ENCODE measurements at places on chromosomes 16 and 17.

DNA sequence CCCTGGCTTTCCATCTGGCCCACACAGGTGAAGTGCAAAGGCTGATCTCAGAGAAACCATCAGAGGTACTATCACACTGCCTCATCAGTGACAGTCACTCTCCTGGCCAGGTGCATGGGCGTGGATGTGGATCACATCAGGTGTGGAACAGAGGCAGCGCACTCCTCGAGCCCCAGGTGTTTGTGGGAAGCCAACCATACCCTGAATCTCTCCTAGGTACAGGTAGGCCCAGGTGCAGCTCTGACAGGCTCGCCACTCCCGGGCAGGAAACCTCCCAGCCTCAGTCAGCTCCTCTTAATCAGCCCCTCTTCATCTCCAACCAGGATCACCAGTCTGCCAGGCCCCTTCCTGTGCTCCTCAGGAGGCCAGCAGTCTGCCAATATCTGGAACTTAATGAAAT is 31.7 kb downstream of the TLE7 start:
- no peak for DNase-seq

DNA sequence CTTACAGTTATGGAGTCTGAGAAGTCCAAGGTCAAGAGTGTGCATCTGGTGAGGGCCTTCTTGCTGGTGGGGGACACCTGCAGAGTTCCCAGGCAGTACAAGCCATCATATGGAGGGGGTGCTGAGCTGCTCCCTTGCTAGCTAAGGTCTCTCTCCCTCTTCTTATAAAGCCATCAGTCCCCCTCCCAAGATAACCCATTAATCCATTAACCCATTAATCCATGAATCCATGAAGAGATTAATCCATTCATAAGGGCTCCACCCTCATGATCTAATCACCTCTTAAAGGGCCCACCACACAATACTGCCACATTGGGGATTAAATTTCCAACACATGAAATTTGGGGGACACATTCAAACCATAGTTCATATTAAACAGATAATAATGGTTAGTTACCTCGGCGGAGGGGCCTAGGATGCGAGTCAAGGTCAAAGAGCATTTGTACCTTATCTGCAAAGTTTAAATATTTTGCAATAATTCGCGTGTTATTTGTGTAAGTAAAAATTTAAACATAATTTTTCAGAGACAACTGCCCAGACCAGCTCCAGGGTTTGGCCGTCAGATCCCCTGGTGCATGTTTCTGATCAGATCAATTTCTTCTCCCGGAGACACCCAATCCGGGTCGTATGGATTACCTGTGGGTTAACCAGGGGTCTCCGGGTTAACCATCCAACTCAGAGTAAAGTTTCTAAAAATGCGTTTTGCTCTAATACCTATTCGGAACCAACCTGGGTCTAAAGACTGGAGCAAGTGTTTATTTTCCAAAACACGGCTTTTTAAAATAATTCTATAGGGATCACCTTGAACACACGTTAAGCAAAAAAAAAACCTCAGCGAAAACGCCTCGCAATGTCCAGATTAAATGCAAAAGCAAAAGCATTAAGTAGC is 740 bp upstream of the POLR3E start:
- no peak for DNase-seq

DNA sequence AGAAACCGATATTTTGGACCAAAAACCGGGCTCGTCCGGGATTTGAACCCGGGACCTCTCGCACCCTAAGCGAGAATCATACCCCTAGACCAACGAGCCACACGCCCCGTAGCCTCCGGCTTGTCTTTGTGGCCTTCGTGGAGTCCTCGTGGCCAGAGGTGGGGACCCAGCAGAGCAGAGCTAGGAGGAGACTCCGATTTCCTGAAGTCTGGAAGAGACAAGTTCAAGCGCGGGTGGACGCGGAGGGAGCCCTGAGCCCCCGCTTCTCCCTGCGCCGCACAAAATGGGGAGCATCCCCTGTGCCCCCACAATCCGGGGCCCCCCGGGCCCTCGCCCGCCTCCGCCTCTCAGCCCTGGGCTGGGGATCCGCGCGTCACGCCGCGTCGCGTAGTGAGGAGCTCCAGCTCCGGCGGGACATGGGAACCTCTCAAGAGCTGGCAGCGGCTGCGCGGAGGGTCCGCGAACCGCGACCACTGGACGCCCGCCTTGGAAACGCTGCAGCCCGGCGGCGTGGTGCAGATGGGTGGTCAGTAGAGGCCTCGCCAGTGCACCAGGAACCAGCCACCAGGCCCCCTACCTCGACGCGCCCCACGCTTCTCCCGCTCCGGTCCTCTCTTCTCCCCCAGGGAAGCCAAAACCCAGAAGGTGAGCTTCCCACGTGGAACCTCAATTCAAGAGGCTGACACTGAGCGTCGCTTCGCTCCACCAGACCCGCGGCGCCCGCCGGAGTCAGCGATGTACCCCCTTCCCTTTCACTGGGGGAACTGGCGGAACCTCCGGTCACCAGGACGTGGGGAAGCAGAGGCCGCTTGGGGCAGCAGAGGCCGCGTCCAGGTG is 5.2 kb upstream of the OR1F1 start:
- no peak for DNase-seq

- DNase-seq, result no peak
Measured at GRCh38 chr17:80146121-80147034, 550 bp downstream of the EIF4A3 start.

GRCh38 chr16:16162591-16162990 is 60.7 kb downstream of the ABCC6 start:
- DNase-seq, result peak; percentile 23

GRCh38 chr17:15303851-15304250 is 37.5 kb downstream of the TEKT3 start:
- DNase-seq, result no peak

DNA sequence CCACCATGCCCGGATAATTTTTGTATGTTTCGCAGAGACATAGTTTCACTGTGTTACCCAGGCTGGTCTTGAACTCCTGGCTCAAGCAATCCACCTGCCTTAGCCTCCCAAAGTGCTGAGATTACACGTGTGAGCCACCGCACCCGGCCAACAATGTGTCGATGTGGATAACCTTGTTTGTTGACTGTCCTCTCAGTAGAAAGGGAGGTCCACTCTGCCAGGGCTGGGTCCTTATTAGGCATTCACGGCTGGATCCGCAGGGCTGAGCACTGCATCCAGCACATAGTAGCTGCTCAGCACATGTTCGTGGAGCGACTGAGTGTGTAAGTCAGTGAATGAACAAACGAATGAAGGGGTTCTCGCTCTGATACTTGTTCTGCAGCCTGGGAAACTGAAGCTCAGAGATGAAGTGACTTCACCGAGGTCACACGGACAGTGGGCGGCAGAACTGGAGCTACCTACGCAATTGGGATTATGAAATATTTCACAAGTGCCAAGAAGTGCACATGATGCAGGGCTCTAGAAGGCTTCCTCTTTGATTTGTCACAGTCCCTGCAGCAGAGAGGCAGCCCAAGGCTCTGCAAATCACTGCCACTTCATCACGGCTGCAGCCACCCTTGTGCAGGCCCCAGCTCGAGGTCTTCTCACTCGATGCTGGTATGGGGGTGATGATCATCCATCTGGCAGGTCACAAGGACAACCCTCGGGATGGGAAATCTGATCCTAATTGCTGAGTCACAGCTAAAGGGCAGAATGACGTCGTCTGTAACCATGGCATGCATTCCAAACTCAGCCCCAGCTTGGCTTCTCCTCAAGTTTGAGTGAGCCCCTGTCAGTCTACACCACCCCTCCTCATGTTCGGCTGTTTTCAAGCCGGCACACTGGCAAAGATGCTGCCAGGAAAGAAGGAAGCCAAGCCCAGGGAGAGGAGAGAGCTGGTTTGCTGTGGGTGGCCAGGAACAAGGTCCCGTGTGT is 28.0 kb upstream of the SNN start:
- no peak for DNase-seq

DNA sequence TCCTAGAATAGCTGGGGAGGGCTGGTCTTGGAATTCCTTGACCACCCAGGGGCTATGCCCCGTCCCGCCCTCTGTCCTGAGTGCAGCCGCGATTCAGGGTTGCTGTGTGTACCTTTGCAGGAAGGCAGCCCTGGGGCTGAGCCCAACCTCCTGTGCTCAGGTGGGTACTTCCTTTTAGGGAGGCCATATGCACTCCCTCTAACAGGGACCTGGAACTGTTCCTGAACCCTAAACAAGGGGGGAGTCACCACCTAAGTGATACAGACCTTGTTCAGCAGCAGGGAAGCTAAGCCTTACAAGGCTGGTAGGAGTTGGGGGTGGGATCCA is 24.6 kb downstream of the LLGL2 start:
- no peak for DNase-seq

- DNase-seq, result no peak
Measured at GRCh38 chr17:37230633-37231032, 145.2 kb upstream of the C17orf78 start.

DNA sequence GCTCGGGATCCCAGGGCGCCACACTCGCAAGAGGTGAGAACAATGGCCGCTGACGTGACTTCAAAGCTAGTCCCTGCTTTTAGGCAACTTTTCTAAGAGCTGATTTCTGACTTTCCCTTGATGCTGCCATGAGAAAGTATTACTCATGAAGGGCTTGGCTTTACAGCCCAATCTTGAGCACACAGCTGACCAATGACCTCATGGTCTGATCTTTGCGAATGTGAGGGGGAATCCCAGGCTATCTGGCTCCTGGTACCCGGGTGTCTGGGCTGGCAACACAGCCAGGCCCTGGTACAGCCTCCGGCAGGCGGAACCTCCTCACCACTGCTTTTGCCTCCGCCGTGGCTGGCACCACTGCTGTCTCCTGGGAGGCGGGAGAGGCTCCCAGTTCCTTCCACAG is 17.5 kb downstream of the NDUFAF8 start:
- no peak for DNase-seq

- DNase-seq, result no peak
Measured at GRCh38 chr17:64747938-64748540, 85.9 kb upstream of the SMURF2 start.

DNA sequence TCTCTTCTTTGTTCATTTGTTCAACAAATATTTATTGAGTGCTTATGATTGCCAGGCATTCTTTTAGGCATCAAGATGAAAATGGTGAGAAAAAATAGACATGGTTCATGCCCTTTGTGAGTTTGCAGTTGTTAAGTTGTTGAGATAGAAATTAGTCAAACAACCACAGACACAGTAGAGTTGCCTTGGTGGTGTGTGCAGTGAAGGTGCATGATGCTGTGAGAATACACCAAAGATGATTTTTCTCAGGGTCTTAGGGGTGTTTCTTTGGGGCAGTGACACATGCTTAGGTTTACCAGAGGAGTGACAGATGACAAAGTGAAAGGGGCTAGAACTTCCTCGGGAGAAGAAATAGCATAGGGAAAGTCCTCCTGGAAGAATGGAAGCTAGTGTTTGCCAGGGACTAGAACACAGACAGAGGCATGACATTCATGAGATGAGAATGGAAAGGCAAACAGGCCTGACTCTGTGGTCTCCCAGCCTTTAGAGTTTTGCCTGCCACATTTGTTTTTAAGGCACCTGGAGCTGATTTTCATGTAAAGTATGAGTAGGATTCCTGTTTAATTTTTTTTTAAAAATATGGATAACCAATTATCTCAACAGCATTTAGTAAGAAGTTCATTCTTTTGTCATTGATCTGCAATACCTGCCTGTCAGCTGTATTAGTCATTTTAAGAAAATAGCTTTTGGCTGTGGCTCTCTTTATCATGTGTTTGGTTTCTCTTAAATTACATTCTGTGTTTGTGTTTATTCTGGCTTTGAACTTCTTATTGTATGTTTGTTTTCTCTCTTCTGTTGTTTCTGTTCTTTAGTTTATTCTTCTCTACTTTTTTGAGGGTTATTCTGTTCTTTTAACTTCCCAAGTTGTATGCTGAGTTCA is 36.6 kb downstream of the CYLD start:
- no peak for DNase-seq

DNA sequence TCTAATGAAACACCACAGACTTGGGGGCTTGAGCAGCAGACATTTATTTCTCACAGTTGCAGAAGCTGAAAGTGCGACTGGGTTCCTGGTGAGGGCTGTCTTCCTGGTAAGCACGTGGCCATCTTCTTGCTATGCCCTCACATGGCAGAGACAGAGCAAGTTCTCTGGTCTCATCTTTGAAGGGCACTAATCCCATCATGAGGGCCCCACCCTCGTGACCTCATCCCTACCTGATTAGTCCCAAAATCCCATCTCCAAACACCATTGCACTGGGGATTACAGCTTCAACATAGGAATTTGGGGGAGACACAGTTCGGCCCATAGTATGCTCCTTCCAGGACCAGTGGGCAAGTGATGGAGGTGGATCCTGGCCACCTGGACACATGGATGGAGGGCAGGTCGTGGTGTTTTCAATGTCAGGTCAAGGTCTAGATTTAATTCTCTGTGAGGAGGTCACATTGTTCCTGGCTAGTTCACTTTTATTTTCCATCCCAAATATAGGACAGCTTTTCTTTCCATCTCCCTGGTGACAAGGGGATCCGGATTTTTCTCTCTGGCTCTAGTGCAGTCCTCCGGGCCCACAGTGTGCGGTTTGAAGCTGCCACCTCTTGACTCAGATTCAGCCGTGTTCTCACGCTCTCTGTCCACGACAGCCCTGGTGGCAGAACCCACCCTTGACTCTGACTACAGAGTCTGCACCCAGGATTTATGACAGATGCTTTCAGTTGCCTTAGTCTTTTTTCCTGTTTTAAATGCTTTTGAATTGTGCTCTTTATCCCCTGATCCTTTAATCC is 160.5 kb upstream of the NOL11 start:
- no peak for DNase-seq

DNA sequence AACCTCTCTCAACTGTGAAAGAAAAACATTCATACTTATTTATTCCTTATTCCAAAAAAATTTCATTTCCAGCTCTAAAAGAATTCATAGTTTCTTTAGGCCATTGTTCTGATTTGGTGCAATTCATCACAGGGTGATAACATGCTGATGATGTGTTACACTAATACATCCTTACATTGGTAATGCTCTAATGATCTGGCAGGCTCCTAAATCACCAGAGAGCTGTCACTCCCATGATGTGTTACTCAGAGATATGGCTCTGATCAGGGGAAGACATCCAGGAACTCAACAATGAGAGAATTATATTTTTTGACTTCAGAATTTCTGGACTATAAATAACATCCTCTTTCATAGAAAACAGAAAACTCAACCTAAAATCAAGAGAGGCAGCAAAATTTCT is 209.3 kb downstream of the CHD9NB start:
- no peak for DNase-seq

DNA sequence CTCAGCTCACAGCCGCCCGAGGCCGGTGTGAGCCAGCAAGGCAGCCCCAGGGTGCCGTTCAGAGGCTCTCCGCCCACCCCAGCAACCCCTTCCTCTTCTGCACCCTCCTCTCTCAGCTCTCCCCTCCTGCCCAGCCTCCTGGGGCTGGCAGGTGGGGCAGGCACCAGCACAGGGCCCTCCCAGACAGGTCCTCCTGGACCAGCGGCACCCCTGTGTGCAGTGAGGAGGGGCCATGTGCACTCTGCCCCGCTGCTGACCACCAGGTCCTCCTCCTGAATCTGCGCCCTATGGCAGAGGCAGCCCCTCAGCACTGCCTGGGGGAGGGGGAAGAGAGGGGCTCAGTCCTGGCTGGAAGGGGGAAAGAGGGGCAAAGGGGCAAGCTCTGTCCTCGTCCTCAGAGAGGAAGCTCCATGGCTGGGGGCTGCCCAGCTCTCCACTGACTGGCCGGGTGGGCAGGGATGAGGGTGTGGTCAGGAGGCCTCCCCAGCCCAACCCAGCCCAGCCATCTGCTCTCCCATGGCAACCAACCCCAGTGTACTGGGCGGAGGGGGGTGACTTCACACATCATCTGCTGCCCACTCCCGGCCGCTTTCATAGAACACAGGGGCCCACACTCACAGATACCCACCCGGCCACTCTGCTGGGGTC is 5.4 kb upstream of the BCAR1 start:
- DNase-seq, result peak; percentile 82
